Ovary (tissue), 10 donors: ENCODE measurements at places on chromosomes 2 and 18. TPM values are rescaled to one million over a fixed set of nuclear protein-coding genes. Genes with fewer than 3 reads are reported as not detected.

APOB gene
- 1.5 TPM for total RNA-seq

AKAIN1 gene
- total RNA-seq, result not detected

CMPK2 gene
- total RNA-seq, result 7.1 TPM

POTEJ gene
- not detected for total RNA-seq

KCNIP3 gene
- 26.0 TPM for total RNA-seq

ANKRD29 gene
- total RNA-seq, result 15.6 TPM

MSTN gene
- total RNA-seq, result 0.25 TPM

SDC1 gene
- total RNA-seq, result 3.0 TPM

SMAD7 gene
- total RNA-seq, result 13.1 TPM

POMC gene
- total RNA-seq, result 1.4 TPM

RESP18 gene
- not detected for total RNA-seq

ZNF804A gene
- total RNA-seq, result not detected

DNA sequence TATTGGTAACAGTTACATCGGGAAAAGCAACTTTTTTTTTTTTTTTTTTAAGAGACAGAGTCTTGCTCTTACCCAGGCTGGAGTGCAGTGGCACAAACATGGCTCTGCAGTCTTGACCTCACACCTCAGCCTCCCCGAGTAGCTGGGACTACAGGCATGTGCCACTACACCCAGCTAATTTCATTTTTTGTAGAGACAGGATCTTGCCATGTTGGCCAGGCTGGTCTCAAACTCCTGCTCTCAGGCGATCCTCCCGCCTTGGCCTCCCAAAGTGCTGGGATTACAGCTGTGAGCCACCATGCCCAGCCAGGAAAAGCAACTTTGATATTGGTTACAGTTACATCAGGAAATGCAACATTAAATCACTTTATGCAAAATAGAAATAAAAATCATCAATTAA lies 4.6 kb downstream of the ITGB1BP1 start:
- H3K27ac ChIP-seq, result no peak overlapping the region
- H3K27me3 ChIP-seq, result no peaks in the 10 kb centered on the region
- H3K36me3 ChIP-seq, result no peaks in the 10 kb centered on the region
- DNase-seq, result no peak
- H3K4me1 ChIP-seq, result peaks cover 6% of the 10 kb centered on the region
- no peak overlapping the region for H3K4me3 ChIP-seq

DNA sequence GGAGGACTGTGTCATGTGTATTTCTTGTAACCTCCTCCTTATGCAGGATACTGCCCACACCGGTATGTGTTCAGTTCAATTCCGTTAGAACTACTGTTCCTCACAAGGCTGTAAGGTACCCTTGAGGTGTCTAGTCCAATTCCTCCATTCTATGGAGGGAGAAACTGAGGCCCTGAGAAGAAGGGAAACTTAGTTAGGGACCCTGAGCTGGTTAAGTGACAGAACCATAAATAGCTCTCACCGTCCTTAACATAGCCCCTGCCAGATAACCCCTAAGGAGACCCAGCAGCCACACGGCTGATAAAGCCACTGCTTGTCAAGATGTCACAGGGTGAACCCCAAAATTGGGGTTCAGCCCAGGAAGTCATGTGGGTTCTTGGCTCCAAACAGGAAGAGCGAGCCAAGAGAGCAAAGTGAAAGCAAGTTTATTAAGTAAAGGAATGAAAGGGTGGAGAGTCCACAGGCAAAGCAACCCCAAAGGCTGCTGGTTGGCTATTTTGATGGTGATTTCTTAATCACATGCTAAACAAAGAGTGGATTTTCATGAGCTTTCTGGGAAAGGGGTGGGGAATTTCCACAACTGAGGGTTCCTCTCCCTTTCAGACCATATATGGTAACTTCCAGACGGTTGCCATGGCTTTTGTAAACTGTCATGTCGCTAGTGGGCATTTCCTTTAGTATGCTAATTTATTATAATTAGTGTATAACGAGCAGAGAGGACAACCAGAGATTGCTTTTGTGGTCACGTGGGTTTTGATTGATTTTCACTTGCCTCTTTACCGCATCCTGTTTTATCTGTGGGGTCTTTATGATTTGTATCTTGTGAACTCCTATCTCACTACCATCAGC lies 83.4 kb upstream of the RTN4 start:
- peak overlapping the region; percentile 17 for H3K4me3 ChIP-seq
- H3K36me3 ChIP-seq, result no peaks in the 10 kb centered on the region
- no peaks in the 10 kb centered on the region for H3K27me3 ChIP-seq
- no peak for DNase-seq
- H3K4me1 ChIP-seq, result peaks cover 6% of the 10 kb centered on the region

GRCh38 chr2:134782792-134783191 lies 55.6 kb upstream of the ACMSD start:
- no peak for DNase-seq

GRCh38 chr2:195898505-195899191 lies 170.0 kb downstream of the DNAH7 start:
- H3K4me3 ChIP-seq, result no peak overlapping the region
- no peak overlapping the region for H3K27ac ChIP-seq
- DNase-seq, result peak; percentile 55
- H3K4me1 ChIP-seq, result peaks cover 1% of the 10 kb centered on the region
- H3K36me3 ChIP-seq, result no peaks in the 10 kb centered on the region

- no peaks in the 10 kb centered on the region for H3K36me3 ChIP-seq
- no peak overlapping the region for H3K27ac ChIP-seq
- H3K27me3 ChIP-seq, result no peaks in the 10 kb centered on the region
- H3K4me3 ChIP-seq, result no peak overlapping the region
Measured at GRCh38 chr2:131113566-131114227, 8.6 kb downstream of the PLEKHB2 start.

- DNase-seq, result peak; percentile 68
- no peak overlapping the region for H3K4me3 ChIP-seq
- H3K27me3 ChIP-seq, result no peaks in the 10 kb centered on the region
- H3K36me3 ChIP-seq, result no peaks in the 10 kb centered on the region
Measured at GRCh38 chr2:227766373-227766883, 20.7 kb downstream of the SCYGR8 start.

- no peaks in the 10 kb centered on the region for H3K27me3 ChIP-seq
- no peak overlapping the region for H3K4me3 ChIP-seq
- no peaks in the 10 kb centered on the region for H3K4me1 ChIP-seq
- H3K27ac ChIP-seq, result no peak overlapping the region
Measured at GRCh38 chr2:233081232-233081730, 21.1 kb downstream of the INPP5D start.

GRCh38 chr2:163553601-163554000 lies 182.2 kb downstream of the FIGN start:
- H3K27me3 ChIP-seq, result no peaks in the 10 kb centered on the region
- no peak overlapping the region for H3K4me3 ChIP-seq
- H3K36me3 ChIP-seq, result no peaks in the 10 kb centered on the region
- H3K4me1 ChIP-seq, result no peaks in the 10 kb centered on the region
- no peak for DNase-seq

DNA sequence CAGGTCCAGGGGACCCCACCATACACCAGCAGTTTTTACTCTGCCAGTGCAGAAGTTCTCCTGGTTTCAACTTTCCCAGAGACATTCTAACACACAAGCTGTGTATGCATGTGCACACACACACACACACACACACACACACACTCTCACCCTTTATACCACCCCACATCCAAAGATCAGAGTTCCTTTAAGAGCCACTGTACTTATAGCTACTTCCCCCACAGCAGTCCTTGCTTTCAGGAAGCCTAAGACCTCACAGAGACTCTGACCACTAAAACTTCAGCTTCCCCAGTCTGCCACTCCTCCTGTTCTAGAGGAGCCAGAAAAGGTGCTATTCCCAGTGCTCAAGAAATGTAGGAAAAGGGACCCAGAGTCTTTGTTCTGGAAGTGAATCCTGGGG lies 107.8 kb downstream of the ZNF521 start:
- DNase-seq, result no peak
- no peak overlapping the region for H3K4me3 ChIP-seq

- H3K4me3 ChIP-seq, result peak overlapping the region; percentile 75
- H3K36me3 ChIP-seq, result no peaks in the 10 kb centered on the region
- H3K27me3 ChIP-seq, result no peaks in the 10 kb centered on the region
Measured at GRCh38 chr2:206275312-206276055, 1.0 kb downstream of the ZDBF2 start.

GRCh38 chr18:38902796-38903195 lies 1337.2 kb upstream of the CELF4 start:
- H3K27ac ChIP-seq, result no peak overlapping the region
- no peaks in the 10 kb centered on the region for H3K27me3 ChIP-seq
- H3K36me3 ChIP-seq, result no peaks in the 10 kb centered on the region
- no peak overlapping the region for H3K4me3 ChIP-seq
- DNase-seq, result no peak
- peaks cover 2% of the 10 kb centered on the region for H3K4me1 ChIP-seq

DNA sequence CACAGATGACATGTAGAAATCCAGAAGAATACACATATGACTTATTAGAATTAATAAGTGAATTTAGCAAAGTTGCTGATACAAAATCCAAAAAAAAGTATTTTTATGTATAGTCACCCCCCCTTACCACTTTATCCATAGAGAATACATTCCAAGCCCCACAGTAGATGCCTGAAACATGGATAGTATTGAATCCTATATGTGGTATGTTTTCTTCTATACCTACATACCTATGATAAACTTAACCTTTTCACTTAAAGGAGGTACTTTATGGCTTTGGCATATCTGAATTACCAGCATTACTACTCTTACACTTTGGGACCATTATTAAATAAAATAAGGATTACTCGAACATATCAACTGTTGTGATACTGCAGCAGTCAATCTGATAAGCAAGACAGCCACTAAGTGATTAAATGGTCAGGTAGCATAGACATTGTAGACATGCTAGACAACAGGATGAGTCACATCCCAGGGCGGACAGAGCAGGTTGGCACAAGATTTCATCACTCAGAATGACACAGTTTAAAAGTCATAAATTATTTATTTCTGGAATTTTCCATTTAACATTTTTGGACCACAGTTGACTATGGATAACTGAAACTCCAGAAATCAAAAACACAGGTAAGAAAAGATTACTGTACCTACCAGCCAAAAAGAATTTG lies 208.2 kb upstream of the CHAC2 start:
- no peaks in the 10 kb centered on the region for H3K27me3 ChIP-seq
- DNase-seq, result no peak
- H3K27ac ChIP-seq, result no peak overlapping the region
- H3K36me3 ChIP-seq, result no peaks in the 10 kb centered on the region

GRCh38 chr2:159045545-159046454 lies 77.4 kb downstream of the TANC1 start:
- H3K27ac ChIP-seq, result no peak overlapping the region
- H3K4me3 ChIP-seq, result no peak overlapping the region
- peaks cover 10% of the 10 kb centered on the region for H3K4me1 ChIP-seq
- DNase-seq, result no peak
- H3K36me3 ChIP-seq, result no peaks in the 10 kb centered on the region

- H3K4me1 ChIP-seq, result no peaks in the 10 kb centered on the region
- no peak overlapping the region for H3K27ac ChIP-seq
- H3K36me3 ChIP-seq, result no peaks in the 10 kb centered on the region
- no peak for DNase-seq
- no peak overlapping the region for H3K4me3 ChIP-seq
Measured at GRCh38 chr2:113203217-113203530, 29.4 kb downstream of the PSD4 start.

- no peaks in the 10 kb centered on the region for H3K4me1 ChIP-seq
- H3K27ac ChIP-seq, result no peak overlapping the region
Measured at GRCh38 chr2:6645004-6645403, 220.7 kb downstream of the CMPK2 start.

- H3K36me3 ChIP-seq, result no peaks in the 10 kb centered on the region
- H3K27ac ChIP-seq, result no peak overlapping the region
- DNase-seq, result no peak
Measured at GRCh38 chr18:13548966-13549879, 177.1 kb downstream of the FAM210A start.

- no peak overlapping the region for H3K27ac ChIP-seq
- no peaks in the 10 kb centered on the region for H3K36me3 ChIP-seq
- H3K27me3 ChIP-seq, result no peaks in the 10 kb centered on the region
Measured at GRCh38 chr2:59774821-59775433, 778.5 kb downstream of the BCL11A start.

DNA sequence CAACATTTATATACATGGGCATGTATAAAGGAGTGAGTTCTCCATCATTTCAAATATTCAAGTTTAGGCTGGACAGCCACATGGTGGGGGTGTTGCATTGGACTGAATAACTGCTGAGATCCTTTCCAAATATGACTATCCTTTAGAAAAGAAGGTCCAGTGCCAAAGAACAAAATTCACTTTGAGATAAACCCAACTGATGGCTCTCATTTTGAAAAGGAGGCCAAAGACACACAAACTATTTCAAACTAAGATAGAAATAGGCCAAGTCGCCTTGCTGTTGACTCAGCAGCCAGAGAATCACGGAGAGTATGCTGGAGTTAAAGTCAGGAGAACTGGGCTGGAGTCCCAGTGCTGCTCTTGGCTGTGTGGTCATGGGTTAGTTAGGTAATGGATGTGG lies 204.5 kb upstream of the LRATD1 start:
- no peak overlapping the region for H3K4me3 ChIP-seq
- H3K27ac ChIP-seq, result no peak overlapping the region
- no peaks in the 10 kb centered on the region for H3K4me1 ChIP-seq
- no peak for DNase-seq
- H3K36me3 ChIP-seq, result no peaks in the 10 kb centered on the region

- no peaks in the 10 kb centered on the region for H3K4me1 ChIP-seq
Measured at GRCh38 chr18:50610349-50610748, 50.5 kb downstream of the MAPK4 start.

DNA sequence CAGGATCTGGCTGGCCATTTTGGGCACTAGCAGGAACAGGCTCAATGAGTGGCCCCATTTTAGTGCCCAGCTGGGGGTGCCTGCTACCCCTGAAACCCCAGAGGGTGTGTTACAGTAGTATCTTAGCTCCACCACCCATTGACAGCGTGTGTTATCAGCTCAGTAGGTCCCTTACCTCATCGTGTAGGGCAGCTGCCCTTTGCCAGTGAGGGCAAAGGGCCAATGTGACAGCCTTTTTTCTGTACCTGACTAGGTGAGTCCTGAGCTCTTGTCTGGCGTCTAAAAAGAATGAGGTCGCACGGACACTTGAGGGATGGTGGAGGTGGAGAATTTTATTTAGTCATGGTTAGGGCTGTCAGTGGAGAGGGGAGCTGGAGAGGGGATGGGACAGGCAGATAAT lies 462.2 kb downstream of the PIK3C3 start:
- peaks cover 12% of the 10 kb centered on the region for H3K4me1 ChIP-seq
- DNase-seq, result no peak
- H3K27ac ChIP-seq, result no peak overlapping the region
- no peaks in the 10 kb centered on the region for H3K36me3 ChIP-seq
- no peak overlapping the region for H3K4me3 ChIP-seq
- no peaks in the 10 kb centered on the region for H3K27me3 ChIP-seq

DNA sequence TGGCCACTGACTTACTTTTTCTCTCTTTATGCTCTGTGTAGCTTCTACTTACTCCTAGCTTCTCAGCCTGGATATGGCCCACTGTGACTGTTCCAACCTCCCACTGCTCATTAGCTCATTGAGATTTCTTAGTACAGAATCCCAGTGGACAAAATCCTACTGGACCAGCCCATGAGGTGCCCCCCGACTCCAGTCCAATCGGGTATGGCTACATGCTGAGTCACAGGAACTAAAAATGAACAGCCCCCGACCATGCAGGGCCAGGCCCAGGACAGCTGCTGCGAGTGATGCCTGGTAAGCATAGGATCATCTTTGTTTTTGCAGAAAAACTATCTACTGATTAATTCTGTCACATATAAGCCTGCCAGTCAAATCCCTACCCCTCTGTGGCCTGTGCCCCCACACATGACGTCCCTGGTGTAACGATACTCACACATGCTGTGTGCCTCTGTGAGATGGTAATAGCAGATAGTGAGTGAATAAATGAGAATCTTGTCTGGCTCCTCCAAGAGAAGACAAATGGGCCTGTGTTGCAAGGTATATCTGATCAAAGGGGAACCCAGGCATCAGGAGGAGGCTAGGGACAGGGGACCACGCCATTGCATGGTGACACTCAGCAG lies 85.9 kb upstream of the KLF7 start:
- H3K4me1 ChIP-seq, result peaks cover 2% of the 10 kb centered on the region
- no peak overlapping the region for H3K4me3 ChIP-seq
- H3K36me3 ChIP-seq, result no peaks in the 10 kb centered on the region
- no peak for DNase-seq
- no peak overlapping the region for H3K27ac ChIP-seq
